Cerebellar cortex (tissue), 1 donor: ENCODE measurements at places on chromosomes 5 and 9.

DNA sequence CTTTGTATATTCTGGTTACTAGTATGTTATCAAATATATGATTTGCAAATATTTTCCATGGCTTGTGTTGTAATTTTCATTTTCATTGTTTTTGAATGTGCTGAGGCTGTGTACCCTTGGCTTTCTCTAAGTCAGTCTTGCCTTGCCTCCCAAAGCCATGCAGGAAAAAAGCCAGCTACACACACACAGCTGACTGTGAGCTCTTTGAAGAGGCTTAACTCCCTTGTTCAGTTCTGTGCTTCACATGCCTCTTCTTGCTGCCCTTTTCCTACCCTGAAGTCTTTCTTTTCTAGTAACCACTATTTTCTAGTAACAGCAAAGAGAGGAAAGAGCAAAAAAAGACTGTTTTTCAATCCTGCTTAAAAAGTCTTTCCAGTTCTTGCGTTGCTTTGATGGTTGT, 53.9 kb downstream of the KCNN2 start:
- no peak for DNase-seq

GRCh38 chr5:152593388-152593787, 188.3 kb upstream of the NMUR2 start:
- DNase-seq: no peak

DNA sequence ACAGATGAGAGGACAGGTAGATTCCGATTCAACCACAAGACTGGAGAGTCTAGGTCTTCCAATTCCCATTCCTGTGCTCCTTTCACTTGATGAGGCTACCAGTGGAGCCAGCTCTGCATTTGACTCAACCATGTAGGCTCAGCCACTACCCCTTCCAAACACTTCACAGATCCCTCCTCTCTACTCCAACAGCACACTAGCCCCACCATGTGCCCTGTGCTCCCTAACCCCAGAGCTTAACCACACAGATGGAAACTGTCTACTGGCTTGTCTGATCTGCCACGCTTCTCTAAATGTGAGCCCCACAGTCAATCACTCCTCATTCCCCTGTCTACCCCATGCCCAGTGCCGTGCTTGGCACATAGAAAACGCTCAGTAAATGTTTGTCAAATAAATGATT, 508.2 kb downstream of the CDK5RAP2 start:
- no peak for DNase-seq

DNA sequence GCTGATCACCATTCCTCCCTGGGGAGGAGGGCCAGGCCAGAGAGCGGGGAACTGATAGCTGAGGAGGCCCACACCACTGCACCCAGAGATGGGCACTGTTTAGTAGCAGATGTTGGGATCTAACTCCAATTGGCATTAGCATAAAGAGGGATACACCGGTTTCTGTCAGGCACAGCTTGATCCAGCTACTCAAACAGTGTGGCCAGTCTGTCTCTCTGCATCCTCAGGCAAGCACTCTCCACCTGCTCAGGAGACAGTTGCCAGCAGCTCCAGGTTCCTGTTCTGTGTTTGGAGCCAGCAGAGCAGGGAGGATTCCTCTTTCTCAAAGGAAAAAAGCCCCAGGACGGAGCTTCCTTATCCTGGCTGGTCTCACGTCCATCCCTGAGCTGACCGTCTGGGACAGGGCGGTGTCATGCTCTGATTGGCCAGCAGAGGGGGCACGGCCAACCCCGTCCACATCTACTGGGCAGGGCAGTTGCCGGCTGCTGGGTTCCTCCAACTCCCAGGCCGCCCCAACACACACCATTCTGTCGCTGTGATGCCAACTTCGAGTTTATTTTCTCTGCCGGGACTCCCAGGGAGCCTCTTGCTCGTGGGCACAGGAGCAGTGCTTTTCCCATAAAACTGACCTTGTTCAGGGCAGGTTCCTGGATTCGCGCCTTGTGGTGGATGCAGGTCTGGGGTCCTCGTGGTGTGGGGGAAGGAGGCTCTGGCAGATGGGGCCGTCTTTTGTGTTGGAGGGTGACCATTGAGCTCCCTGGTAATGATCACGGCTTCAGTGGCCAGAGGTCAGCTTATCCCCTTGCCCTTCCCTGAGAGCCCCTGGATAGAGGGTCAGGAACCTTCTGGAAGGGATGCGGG, 47.9 kb downstream of the COL5A1 start:
- peak; percentile 48 for DNase-seq

- DNase-seq: no peak
Measured at GRCh38 chr5:54301220-54301619, 9.2 kb downstream of the ARL15 start.

- no peak for DNase-seq
Measured at GRCh38 chr9:92727716-92728700, 36.6 kb downstream of the BICD2 start.

GRCh38 chr9:22215521-22215920, 206.4 kb upstream of the CDKN2B start:
- DNase-seq: no peak

DNA sequence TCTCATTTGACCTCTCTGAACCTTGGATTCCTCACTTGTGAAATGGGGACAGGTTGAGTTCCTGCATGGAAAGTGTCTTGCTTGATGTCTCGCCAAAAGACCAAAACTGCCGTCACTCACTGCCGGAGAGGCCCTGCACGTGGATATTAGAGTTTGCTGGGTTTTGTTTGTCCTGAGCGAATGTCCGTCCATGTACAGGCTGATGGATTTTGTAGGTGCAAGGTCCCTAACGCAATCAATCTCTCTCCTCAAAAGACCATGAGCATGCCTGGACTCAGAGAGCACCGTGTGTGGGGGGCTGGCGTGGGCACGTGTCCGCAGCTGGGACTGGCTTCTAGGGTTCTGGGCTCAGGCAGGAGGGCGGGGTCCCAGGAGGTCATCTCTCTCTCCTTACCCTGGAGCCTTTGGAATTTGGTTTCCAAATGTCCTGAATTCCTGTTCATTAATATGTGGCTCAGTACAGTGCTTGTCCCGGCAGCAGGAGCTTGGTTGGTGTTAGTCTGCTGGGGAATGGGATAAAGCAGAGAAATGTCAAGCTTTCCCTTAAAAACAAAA, 146.0 kb upstream of the IER5L start:
- DNase-seq: no peak

GRCh38 chr5:97623441-97623840, 440.4 kb upstream of the RIOK2 start:
- no peak for DNase-seq

DNA sequence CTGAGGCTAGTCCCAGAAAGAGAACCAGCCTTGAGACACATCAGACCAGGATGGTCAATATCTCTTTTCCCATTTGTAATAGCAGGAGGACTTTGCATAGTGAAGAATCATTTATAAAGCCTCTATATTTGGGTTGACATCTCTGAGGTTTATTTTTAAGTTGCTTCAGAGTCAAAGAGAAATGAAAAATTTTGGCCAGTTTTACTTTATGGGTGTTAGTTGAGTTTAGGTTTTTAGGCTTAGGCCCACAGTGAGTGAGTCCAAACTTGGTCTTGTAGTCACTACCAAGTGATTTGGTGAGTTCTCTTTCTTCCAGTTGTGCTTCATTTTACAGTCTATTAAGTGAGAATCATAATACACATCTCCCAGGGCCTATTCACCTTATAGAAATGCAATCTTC, 5.3 kb upstream of the MEF2C start:
- DNase-seq: no peak

GRCh38 chr9:87853876-87854579, 28.6 kb upstream of the SPATA31E1 start:
- no peak for DNase-seq

- peak; percentile 90 for DNase-seq
Measured at GRCh38 chr5:178120607-178121357, 7.5 kb downstream of the N4BP3 start.

DNA sequence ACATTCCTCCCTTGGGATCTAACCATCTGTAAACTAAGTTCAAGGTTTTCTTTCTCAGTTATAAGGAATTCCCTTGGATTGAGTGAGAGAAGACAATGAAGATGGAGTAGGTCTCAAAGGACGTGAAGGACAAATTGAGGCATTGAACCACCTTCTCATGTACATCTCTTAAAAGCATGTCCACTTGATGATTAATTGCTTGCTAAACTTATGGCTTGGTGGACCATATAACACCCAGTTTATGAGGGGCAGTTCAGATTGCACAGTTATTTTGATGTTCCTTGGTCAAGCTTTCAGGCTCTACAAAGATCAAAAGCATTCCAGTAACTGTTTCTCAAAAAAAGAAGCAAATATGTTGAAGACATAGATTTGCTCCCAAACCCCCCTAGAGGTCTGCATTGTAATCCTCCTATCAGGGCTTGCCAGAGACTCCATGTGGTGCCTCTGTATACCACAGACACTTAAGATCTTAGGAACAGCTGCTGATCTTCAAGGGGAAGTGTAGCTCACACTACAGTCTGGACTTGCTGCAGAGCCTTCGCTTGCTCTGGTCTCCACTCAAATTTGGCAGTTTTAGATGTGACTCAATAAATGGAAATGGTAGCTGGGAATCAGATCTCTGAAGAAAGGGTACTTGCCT, 56.9 kb upstream of the ALDH1A1 start:
- no peak for DNase-seq

GRCh38 chr9:68961587-68961986, 52.3 kb downstream of the PRKACG start:
- DNase-seq: no peak

DNA sequence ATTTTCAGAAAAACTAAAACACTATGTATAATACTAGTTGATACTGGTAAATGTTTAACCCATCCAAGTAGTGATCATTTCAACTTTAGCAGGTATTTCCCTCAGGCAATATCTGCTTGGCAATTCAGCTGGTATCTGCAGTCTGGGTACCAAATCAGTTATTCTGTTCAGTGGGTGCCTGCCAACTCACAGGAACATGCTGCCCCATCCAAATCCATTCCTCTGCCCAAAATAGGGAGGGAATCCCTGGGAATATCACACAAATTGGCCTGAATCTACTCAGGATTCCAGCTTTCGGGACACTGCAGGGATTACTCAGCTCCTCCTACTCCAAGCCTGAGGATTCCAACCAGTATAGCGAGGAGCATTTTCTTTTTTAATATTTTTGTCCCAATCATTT, 61.7 kb upstream of the PDE4D start:
- no peak for DNase-seq

GRCh38 chr5:128334010-128334716, 203.9 kb downstream of the FBN2 start:
- no peak for DNase-seq

GRCh38 chr9:125948887-125949596, 201.9 kb downstream of the PBX3 start:
- DNase-seq: no peak

GRCh38 chr5:56070851-56071465, 76.2 kb upstream of the IL6ST start:
- DNase-seq: no peak

DNA sequence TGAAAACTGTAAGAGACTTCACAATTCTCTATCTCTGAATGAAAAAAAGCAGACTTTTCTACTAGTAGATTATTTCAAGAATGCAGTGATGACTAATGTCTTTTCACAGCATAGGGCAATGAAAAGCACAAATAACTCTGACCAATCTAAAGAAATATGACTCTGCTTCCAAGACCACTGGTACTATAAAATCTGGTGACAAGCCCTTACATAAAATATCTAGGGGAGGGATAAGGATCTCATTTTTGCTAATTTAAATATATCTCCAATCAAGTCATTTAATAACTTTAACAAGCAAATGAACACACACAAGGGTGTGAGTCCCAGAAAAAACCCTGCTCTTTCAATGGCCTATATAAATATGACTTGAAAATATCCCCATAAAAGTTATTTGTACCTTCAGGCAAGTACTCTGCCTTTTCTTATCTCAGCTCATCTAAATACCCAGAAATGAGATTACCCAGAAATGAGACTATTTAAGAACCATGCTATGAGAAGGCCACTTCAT, 105.2 kb downstream of the GNAQ start:
- DNase-seq: no peak

- DNase-seq: no peak
Measured at GRCh38 chr5:159083548-159084452, 15.9 kb downstream of the EBF1 start.

GRCh38 chr5:133888625-133888991, 79.8 kb downstream of the C5orf15 start:
- DNase-seq: no peak

GRCh38 chr9:16030528-16031185, 477.8 kb downstream of the CCDC171 start:
- no peak for DNase-seq

GRCh38 chr9:75019022-75019421, 9.1 kb downstream of the CARNMT1 start:
- DNase-seq: no peak

DNA sequence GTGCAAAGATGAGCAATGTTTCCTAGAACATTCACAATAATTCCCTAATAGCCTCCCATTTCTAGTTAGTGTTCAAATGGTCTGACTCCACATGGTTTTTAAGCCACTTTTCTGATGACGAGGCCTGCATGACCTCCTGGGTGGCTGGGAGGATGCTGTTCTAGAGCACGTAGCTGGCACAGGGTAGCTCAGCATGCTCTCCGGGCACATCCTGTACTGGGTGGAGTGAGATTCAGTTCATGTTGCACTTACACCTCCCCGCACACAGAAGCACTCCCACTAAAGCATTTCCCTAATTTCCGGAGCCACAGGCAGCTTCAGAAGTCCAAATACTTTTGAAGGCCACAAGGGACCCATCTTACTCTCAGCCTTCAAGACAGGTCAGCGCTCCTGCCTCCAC, 159.8 kb upstream of the LHFPL2 start:
- DNase-seq: peak; percentile 20

DNA sequence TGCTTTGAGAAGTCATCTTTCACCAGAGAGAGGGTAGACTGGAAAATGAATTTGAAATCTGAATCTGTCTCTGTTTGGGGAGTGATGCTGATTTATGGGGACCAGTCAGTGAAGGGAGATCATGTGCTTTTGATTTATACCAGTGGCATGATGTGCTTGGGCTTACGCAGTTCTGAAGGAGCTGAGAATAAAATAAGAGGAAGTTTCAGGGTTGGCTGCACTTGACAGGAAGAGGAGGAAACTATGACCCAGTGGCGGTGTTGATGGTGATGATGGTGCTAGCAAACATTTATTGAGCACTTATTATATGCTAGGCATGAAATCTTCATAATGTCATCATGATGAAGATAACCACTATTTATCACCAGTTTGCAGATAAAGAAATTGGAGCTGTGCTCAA, 136.4 kb upstream of the GLRA1 start:
- DNase-seq: no peak

DNA sequence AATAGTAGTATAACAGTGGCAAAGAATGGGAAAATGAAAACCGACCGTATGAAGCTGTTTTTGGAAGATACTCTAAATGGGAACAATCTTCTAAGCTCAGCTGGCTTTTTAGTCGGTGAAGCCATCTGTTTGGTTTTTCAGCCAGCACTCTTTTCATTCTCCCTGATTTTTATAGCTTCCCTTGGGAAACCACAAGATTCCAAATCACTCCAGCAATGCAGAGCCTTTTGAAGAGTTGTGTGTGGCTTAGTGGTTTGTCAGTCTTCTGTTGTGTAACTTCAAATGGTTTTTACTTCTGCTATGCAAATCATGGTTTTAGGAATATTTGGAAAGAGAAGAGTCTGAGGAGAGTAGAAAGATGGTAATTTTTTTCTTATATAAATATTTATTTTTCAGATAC, 180.7 kb downstream of the KDM4C start:
- peak; percentile 81 for DNase-seq

GRCh38 chr9:131017067-131017466, 8.1 kb downstream of the LAMC3 start:
- no peak for DNase-seq
